ENCODE measurements at places on chromosomes 7 and 10. TPM values are rescaled to one million over a fixed set of nuclear protein-coding genes. Genes with fewer than 3 reads are reported as not detected.

GATAD1 gene
- 25.9 TPM for total RNA-seq

CTAGE6 gene
- 0.17 TPM for total RNA-seq

SPDYE2 gene
- total RNA-seq, result not detected

ETV1 gene
- 26.4 TPM for total RNA-seq

OR6V1 gene
- total RNA-seq, result not detected

LRRC17 gene
- total RNA-seq, result 12.6 TPM

ENKUR gene
- total RNA-seq, result 0.17 TPM

WDR91 gene
- total RNA-seq, result 17.5 TPM

GIMAP4 gene
- total RNA-seq, result not detected

ZNF365 gene
- total RNA-seq, result 5.8 TPM

GCK gene
- 1.7 TPM for total RNA-seq

TMEM26 gene
- total RNA-seq, result 1.5 TPM

MCM10 gene
- 0.83 TPM for total RNA-seq

ADAMTS14 gene
- total RNA-seq, result 1.8 TPM
